Testis (tissue), 5 donors: ENCODE measurements at places on chromosomes 12 and 14. TPM values are rescaled to one million over a fixed set of nuclear protein-coding genes. Genes with fewer than 3 reads are reported as not detected.

GRCh38 chr12:9872742-9873141 lies 3.6 kb upstream of the CLEC2B start:
- no peaks in the 10 kb centered on the region for H3K36me3 ChIP-seq
- H3K27me3 ChIP-seq = no peaks in the 10 kb centered on the region
- H3K4me3 ChIP-seq = no peak overlapping the region
- peaks cover 6% of the 10 kb centered on the region for H3K4me1 ChIP-seq

DNA sequence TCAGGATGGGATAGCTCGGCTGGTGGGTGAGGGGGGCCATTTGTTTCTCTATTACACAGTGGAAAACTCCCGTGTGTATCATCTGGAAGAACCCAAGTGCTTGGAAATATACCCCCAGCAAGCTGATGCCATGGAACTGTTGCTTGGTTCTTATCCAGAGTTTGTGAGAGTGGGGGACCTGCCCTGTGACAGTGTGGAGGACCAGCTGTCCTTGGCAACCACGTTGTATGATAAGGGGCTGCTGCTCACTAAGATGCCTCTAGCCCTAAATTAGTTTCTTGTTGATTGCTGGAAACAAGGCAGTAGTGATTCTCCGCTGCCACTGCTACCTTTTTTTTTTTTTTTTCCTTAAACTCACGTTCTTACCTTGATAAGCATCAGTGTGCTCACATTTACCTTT lies 1.9 kb downstream of the RIOX1 start:
- H3K4me1 ChIP-seq = peaks cover 31% of the 10 kb centered on the region
- H3K27me3 ChIP-seq = no peaks in the 10 kb centered on the region
- peak; percentile 62 for DNase-seq
- no peak overlapping the region for H3K27ac ChIP-seq
- H3K36me3 ChIP-seq = no peaks in the 10 kb centered on the region
- peak overlapping the region; percentile 93 for H3K4me3 ChIP-seq

Gene FOXN3
- total RNA-seq = 100 TPM

Gene GARIN6
- total RNA-seq = 53.2 TPM
